ENCODE measurements at places on chromosomes 5 and 9.

GRCh38 chr5:156052656-156053055 is 274.3 kb upstream of the SGCD start:
- no peak for DNase-seq

GRCh38 chr9:96867079-96867804 is 12.9 kb upstream of the ZNF782 start:
- no peak for DNase-seq

DNA sequence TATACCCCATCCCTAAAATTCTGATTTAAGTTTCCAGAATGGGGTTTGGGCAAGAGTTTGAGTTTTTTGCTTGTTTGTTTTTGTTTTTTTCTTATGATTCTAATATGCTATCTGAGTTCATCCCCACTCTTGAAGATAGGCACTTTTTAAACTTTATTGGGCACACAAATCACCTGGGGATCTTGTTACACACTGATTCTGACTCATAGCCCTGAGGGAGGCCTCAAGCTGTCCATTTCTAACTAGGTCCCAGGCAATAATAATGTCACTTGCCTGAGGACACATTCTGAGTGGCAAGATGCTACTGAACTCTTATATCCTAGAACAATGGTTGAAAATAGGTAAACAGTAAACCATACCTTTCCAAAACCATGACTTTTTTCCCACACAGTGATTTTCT is 22.8 kb upstream of the ABLIM3 start:
- no peak for DNase-seq

DNA sequence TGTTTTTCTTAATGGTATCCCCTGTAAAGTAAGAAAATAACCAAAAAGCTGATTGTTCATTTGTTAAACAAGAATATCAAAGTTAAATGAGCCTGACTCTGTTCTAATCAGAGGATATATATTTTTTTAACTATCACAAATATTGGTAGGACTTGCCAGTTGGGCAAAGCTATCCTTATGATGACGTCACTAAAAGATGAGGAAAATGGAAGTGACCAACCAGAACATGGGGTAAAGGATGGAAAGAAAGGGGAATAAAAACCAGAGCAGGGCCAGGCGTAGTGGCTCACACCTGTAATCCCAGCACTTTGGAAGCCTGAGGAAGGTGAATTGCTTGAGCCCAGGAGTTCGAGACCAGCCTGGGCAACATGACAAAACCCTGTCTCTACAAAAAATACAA is 811.6 kb upstream of the DMAC1 start:
- no peak for DNase-seq

DNA sequence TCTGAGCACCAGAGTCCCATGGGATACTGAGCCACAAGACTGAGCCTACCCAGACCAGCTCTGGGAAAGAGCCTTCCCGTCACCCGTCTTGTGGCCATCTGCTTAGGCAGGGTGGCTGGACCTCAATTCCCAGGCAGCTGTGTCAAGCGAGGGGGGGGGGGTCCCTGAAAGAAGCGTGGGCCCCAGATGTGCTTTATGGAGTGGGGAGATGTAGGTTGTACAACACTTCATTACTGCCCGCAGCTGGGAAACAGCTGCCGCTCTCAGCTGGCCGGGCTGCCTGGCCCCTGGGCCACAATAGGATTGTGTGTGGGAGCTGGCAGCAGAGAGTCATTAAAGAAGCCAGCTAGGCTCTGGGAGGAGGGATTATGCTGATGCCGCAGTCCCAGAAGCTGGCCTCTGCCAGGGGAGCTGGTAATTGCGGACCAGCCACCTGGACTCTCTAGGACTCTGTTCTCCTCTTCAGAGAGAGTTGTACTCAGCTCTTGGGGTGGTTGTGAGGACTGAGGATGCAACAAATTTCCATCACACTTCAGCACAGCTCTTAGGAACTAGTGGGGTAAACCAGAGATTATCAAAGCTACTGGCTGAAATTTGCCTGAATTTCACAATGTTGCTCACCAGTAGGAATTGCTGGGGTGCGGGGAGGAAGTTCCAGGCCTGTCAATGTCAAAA is 145.4 kb downstream of the GADD45G start:
- no peak for DNase-seq

DNA sequence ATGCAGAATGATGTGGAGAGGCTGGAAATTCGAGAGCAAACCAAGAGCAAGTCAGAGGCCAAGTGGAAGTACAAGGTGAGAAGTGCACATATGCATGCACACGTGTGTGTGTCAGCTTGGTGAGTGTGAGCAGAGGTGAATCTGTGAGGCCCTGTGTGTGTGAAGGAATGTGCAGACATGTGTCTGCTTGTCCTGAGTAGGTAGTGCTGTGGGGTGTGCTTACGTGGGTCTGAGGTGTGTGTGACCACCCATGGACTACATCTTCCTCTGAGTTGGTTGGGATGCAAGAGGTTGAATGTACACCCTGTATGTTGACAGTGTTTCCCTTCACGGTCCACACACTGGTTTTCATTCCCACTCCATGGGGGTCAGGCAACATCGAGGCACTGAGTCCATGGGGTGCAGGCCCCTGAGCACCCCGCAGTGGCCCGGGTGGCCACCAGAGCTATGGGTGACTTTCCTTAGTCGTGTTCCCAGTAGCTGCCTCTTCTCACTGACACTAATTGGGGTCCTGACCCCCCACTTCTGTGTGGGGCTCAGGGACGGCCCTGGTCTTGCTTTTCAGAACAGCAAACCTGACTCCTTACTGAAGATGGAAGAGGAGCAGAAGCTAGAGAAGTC is 86.7 kb downstream of the PHF2 start:
- no peak for DNase-seq

DNA sequence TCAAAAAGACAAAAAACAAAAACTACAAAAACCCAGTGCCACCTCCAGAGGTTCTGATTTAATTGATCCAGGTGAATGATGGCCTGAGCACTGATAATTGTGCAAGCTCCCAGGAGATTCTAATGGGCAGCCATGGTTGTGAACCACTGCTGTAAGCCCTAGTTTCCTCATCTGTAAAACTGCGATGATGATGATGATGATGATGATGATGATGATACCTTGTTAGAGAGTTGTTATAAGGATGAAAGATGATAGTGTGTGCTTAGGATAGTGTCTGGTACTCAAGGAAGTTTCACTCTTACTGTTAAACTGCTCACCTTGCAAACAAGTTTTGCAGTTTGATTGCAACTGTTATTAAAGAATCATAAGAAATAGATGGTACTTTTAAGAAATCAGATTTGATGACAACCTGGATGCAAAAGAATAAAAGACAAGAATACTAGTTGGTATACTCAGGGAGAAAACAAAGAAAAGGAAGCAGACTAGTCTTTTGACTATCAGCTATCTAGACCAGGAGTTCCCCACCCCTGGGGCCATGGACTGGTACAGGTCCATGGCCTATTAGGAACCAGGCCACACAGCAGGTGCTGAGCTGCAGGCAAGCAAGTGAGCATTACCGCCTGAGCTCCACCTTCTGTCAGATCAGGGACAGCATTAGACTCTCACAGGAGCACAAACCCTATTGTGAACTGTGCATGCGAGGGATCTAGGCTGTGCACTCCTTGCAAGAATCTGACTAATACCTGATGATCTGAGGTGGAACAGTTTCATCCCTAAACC is 98.0 kb downstream of the OR2K2 start:
- DNase-seq, result no peak

- no peak for DNase-seq
These were observed 137.0 kb downstream of the MRPS30 start for GRCh38 chr5:44945743-44946142.

GRCh38 chr5:90055831-90056328 is 353.7 kb downstream of the CETN3 start:
- no peak for DNase-seq

- DNase-seq, result no peak
These were observed 13.0 kb upstream of the ANP32B start for GRCh38 chr9:97970165-97970564.

DNA sequence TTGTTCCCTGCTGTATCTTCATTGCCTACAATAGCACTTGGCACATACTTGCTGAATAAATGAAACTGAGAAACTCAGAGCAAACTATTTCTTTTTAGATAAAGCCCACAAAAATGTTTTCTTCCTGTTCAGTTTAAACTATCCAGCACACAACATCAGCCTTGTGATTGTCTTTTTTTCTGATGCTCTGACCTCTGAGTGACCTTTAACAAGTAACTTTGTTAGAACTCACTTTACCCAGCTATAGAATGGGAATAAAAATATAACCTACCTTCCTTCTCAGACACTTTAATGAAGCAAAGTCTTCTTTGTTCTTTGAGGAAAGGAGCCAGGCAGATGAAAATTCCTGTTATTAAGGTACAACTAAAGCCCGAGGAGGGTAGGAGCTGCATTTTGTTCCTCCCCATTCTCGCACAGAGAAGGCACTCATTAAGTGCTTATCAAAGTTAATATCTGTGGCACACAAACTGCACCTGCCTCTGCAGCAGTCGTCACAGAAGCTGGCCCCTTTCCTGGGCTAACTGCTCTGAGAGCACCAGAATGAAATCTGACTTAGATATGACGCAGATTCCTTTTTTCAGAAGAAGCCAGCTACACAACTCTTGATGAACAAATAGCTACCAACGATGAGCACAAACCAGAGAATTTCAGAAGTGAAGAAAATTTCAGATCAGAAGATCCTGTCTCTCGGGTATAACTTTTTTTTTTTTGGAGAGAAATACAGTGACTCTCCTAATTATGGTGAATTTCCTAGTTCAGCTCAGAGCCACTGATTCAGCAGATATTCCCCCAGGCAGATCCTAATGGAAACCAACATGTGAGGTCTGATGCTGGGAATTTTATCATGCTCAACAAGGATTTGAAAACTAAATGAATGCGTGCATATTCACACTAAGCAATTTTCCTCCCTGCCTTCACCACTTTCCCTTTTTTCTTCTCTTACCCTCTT is 31.0 kb upstream of the NR3C1 start:
- DNase-seq, result peak; percentile 64

DNA sequence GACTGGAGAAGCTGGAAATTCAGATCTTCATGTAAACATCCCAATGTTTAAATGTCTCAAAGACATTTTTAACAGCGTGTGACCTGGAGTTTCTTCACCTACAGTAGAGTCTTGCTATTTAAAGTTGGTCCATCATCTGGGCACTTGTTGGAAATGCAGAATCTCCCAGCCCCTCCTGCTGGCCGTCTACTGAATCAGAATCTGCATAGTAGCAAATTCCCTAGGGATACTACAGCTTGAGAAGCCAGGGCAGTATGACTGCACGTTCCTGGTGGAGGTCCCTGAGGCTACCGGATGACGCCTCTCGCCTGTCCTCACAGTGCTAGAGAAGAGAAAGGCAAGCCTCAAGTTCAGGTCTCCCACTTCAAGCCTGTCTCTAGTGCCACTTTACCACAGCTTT is 15.7 kb downstream of the SAP30L start:
- no peak for DNase-seq

- no peak for DNase-seq
These were observed 95.0 kb upstream of the SLC25A48 start for GRCh38 chr5:135739383-135739981.

- DNase-seq, result no peak
These were observed 3.5 kb downstream of the ESM1 start for GRCh38 chr5:54981928-54982327.

DNA sequence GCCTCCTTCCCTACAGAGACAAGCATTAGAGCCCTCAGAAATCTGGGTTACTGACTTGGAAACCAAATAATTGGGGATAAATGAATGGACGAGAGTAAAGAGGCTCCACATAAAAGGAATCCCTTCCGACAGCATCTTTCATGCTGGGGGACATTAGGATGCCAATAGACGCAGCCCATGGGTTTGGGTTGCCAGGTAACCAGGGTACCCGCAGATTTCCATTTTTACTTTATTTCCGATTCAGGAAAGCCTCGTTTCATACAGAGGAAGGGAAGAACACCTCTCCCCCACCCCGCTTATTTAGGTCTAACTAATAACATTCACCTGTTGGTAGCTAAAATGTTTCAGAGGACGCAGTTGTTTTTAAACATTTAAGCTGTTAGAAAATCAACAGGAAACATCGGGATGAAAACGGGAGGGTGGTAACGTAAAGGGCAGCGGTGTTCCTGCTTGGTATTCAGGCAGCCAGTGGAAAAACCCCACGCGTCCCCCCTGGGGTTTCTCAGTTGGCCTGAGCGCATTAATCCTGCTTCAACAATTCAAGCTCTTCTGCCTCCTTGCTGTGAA is 179.5 kb downstream of the YTHDC2 start:
- DNase-seq, result no peak

DNA sequence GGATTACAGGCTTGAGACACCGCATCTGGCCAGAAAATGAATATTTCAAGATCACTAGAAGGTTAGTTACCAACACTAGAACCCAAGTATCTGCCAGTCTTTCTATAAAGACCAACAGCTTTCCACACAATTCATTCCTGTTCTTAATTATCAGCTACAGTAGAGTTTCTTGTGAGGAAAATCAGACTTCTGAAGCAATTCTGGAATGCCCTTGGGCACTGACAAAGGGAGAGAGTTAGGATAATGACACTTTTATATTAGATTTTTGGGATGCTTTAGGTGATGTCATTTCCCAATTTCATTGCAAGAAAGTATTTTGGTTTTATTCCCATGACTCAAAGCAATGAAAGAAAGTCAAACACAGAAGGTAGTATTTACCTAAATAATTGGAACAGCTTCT is 497.0 kb upstream of the TUSC1 start:
- DNase-seq, result no peak

DNA sequence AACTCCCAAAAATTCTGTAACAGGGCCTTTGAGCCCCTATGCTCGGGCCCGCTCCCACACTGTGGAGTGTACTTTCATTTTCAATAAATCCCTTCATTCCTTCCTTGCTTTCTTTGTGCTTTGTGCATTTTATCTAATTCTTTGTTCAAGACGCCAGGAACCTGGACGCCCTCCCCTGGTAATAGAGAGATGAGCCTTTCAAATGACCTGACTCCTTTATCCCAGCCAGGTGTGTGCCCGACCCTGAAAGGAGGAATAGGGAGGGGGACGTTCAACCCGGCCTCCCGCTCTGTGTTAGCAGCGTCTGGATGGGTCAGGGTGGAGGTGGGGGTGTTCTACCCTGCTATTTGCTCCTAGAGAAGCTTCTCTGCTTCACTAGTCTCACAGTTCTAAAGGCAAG is 53.9 kb downstream of the FXN start:
- DNase-seq, result no peak

- no peak for DNase-seq
These were observed 710.2 kb downstream of the BRINP1 start for GRCh38 chr9:118659011-118659410.

DNA sequence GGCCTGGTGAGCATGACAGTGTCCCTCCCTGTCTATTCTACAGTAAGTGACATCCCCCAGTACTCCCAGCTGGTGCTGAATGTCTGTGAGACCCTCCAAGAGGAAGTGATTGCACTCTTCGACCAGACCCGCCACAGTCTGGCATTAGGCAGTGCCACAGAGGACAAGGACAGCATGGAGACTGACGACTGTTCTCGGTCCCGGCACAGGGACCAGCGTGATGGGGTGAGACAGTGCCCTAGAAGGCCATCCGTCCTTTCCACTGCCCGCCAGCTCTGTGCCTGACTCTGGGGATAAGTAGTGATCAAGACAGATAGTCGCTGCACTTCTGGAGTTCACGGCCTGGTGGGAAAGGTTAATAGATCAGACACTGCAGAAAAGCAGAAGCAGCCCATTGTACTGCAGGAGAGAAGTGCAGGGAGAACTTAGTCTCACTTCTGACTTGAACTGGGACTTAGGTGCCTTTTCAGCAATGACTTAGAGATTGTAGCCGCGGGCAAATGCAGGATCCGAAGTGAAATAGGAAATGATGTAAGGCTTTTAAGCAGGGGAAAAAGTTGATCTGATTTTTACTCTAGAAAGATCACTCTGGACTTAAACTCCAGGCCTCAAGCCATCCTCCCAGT is 28.4 kb downstream of the SH3GLB2 start:
- no peak for DNase-seq
